ENCODE measurements at places on chromosomes 2 and 18. TPM values are rescaled to one million over a fixed set of nuclear protein-coding genes. Genes with fewer than 3 reads are reported as not detected.

MOGAT1 gene
- polyA plus RNA-seq: not detected

CFC1 gene
- polyA plus RNA-seq: not detected

ASIC4 gene
- not detected for polyA plus RNA-seq

FIGN gene
- polyA plus RNA-seq: 0.46 TPM

CCDC102B gene
- polyA plus RNA-seq: 0.67 TPM
